Activated naive CD8-positive, alpha-beta T cell treated with anti-CD3 and anti-CD28 coated beads for 36 hours (primary cell): ENCODE measurements at places on chromosomes 3 and 15. TPM values are rescaled to one million over a fixed set of nuclear protein-coding genes. Genes with fewer than 3 reads are reported as not detected.

DNA sequence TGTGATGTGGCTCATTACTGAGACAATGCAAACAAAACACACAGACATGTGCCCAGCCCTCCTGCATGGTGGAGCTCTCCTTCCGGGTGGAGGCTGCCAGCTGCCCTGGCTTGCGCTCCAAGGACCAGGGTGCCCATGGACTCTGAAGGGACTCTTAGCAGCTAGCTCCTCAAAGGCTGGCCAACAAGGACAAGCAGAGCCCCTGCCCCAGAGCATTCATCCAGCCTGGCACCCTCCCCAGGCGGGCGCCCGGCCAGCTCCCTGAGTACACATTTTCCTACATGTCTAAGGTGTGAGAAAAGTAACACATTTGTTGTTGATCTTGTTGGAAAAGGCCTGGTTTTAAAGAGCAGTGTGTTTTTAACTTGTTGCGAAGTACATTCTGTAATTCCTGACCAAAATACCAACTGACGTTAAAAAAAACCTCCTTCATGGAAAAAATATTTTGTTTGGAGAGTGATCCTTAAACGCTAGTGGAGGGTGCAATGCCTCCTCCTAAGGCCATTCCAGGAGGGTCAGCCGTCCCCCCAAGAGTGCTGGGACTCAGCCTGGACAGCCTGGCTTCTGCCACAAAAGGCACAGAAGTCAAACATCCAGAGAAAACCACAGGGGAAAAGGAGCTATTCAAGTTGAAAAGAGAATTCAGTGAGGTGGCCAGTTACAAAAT is 86.9 kb downstream of the KLF15 start:
- H3K27ac ChIP-seq = no peak overlapping the region
- peaks cover 44% of the 10 kb centered on the region for H3K27me3 ChIP-seq
- H3K4me1 ChIP-seq = no peaks in the 10 kb centered on the region
- no peaks in the 10 kb centered on the region for H3K36me3 ChIP-seq

DNA sequence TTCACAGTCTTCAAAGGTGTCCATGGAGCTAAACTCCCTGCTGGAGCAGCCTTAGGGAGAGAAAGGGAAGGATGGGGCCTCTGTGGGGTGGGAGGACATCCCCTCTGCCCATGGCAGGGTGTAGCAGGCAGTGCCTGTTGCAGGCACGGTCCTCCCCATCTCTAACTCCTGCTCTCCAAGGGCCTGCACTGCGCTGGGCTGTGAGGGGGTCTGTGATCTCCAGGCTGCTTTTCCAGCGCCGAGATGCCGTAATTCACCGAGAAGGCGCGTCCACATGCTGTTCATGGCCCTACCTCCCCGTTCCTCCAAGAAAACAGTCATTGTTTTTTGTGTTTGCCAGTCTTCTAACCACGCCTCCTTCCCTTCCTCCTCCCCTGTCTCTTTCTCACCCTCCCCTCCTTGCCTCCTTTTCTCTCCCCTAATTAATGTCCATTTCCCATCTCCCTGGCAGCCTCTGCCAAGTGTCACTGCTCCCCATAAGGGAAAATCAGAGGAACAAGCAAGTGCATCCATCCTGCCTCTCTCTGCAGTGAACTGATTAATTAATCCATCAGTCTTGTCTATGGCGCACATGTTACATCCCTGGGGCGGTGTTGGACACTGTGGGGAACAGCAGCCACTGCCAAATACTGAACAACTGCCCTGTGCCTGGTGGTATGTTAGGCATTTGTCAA is 17.7 kb upstream of the LAMP3 start:
- peaks cover 46% of the 10 kb centered on the region for H3K27me3 ChIP-seq
- no peak overlapping the region for H3K4me3 ChIP-seq
- no peak for DNase-seq

- H3K27ac ChIP-seq = no peak overlapping the region
- no peak overlapping the region for H3K4me3 ChIP-seq
- peaks cover 42% of the 10 kb centered on the region for H3K4me1 ChIP-seq
- H3K36me3 ChIP-seq = peaks cover 3% of the 10 kb centered on the region
- no peaks in the 10 kb centered on the region for H3K27me3 ChIP-seq
Observed at GRCh38 chr3:189334064-189334920, 162.5 kb downstream of the TPRG1 start.

GRCh38 chr15:89936786-89937265 is 24.1 kb upstream of the ARPIN start:
- H3K27ac ChIP-seq = no peak overlapping the region
- H3K4me3 ChIP-seq = no peak overlapping the region
- no peak for DNase-seq
- peaks cover 14% of the 10 kb centered on the region for H3K4me1 ChIP-seq

- H3K36me3 ChIP-seq = no peaks in the 10 kb centered on the region
- H3K4me3 ChIP-seq = no peak overlapping the region
Observed at GRCh38 chr3:64539451-64540196, 148.2 kb downstream of the ADAMTS9 start.

DNA sequence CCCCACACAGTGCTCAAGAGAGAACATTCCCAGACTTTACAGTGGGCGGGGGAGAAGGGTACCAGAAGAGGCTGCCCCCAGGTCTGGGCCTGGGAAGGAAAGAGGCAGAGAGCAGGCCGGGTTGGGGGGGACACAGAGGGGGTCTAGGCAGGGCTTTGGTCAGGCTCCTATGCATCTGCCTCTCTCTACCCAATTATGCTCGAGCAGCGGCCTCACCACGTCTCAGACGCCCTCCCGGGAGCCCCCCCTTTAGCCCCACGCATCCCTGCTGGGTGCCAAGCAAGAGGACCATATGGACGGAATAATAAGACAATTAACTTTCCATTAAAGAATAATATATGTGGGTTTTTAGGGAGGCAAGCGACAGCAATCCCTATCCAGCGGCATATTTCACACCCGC is 32.8 kb downstream of the CACNA2D2 start:
- no peak for DNase-seq
- H3K4me1 ChIP-seq = peaks cover 6% of the 10 kb centered on the region
- no peak overlapping the region for H3K27ac ChIP-seq
- no peaks in the 10 kb centered on the region for H3K36me3 ChIP-seq
- H3K27me3 ChIP-seq = no peaks in the 10 kb centered on the region

DNA sequence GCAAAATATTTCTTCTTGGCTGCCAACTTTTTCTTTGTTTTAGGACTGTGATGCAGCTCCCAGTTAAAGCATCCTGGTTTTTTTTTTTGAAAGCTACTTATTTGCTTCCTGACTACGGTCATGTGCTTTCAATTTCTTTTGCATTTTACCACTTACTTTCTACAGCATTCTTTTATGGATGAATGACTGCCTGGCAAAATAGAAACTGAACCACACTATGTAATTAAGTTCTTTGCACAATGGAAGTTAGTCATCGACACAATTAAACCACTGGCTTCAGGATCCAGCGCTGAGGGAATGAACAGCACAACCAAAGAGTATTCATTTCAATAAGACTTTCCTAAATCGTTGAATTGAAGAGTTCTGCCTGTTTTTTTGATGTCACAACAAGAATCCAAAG is 82.2 kb upstream of the EPHA3 start:
- no peak overlapping the region for H3K4me3 ChIP-seq
- H3K36me3 ChIP-seq = no peaks in the 10 kb centered on the region
- H3K4me1 ChIP-seq = no peaks in the 10 kb centered on the region
- DNase-seq = no peak
- H3K27me3 ChIP-seq = no peaks in the 10 kb centered on the region
- no peak overlapping the region for H3K27ac ChIP-seq

DNA sequence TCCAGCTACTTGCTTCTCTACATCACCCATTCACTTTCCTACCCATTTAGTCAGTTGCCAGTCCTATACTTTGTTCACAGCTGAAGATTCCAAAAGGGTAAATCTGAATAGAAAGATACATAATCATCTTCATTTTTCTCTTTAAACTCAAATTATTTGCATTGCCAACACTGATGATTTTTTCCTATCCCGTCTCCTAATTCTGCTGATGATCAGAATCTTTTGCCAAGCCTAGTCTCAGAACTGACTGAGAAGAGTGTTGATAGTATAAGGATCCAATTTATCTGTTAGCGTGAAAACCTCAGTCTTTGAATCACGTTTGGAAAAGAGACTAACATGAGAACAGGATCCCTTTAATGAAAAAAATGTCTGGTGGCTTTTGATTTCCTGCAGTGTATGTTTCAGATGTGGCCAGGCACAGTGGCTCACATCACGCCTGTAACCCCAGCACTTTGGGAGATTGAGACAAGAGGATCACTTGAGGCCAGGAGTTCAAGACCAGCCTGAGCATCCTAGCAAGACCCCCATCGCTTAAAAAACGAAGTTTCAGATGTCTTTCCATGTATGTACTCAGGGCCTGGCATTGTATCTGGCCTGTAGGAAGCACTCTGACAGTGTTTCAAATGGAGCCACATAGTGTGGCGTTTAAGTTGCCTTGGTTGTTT is 169.4 kb downstream of the KLHL25 start:
- peak overlapping the region; percentile 70 for H3K27ac ChIP-seq
- no peaks in the 10 kb centered on the region for H3K27me3 ChIP-seq
- DNase-seq = no peak
- H3K36me3 ChIP-seq = peaks cover 30% of the 10 kb centered on the region

- H3K4me1 ChIP-seq = no peaks in the 10 kb centered on the region
- DNase-seq = no peak
- H3K36me3 ChIP-seq = no peaks in the 10 kb centered on the region
- no peak overlapping the region for H3K4me3 ChIP-seq
- H3K27me3 ChIP-seq = peaks cover 8% of the 10 kb centered on the region
Observed at GRCh38 chr15:88299497-88299896, 43.0 kb upstream of the NTRK3 start.

DNA sequence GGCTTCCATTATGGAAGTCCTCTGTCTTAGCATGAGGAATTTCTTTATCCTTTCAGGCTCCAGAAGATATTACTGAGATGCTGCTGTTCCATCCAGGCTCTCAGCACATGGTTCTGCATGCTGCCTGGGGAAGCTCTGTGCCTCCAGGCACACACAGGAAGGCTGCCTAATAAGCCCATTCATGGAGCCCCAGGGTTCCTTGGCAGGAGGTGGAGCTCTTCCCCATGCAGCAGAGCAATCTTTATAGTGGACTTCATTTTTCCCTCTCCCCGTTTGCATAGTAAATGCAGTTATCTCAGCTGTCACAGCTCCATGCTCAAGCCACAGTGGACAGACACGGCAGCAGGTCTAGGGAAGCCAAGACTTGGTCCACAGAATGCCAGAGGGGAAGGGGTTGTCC is 57.6 kb downstream of the BOC start:
- no peaks in the 10 kb centered on the region for H3K27me3 ChIP-seq
- H3K4me1 ChIP-seq = no peaks in the 10 kb centered on the region
- no peak overlapping the region for H3K4me3 ChIP-seq
- no peak overlapping the region for H3K27ac ChIP-seq
- DNase-seq = no peak
- H3K36me3 ChIP-seq = no peaks in the 10 kb centered on the region

- peaks cover 2% of the 10 kb centered on the region for H3K36me3 ChIP-seq
- no peak overlapping the region for H3K4me3 ChIP-seq
- peaks cover 29% of the 10 kb centered on the region for H3K4me1 ChIP-seq
- no peaks in the 10 kb centered on the region for H3K27me3 ChIP-seq
Observed at GRCh38 chr15:100107606-100108225, 234.1 kb downstream of the ADAMTS17 start.

- H3K36me3 ChIP-seq = no peaks in the 10 kb centered on the region
- H3K27ac ChIP-seq = no peak overlapping the region
- H3K4me3 ChIP-seq = no peak overlapping the region
- peaks cover 19% of the 10 kb centered on the region for H3K4me1 ChIP-seq
Observed at GRCh38 chr3:195892105-195893043, 16.0 kb downstream of the TNK2 start.

- H3K36me3 ChIP-seq = no peaks in the 10 kb centered on the region
- H3K27me3 ChIP-seq = peaks cover 25% of the 10 kb centered on the region
- no peaks in the 10 kb centered on the region for H3K4me1 ChIP-seq
- no peak overlapping the region for H3K27ac ChIP-seq
Observed at GRCh38 chr3:61387817-61388216, 136.6 kb upstream of the FHIT start.

DNA sequence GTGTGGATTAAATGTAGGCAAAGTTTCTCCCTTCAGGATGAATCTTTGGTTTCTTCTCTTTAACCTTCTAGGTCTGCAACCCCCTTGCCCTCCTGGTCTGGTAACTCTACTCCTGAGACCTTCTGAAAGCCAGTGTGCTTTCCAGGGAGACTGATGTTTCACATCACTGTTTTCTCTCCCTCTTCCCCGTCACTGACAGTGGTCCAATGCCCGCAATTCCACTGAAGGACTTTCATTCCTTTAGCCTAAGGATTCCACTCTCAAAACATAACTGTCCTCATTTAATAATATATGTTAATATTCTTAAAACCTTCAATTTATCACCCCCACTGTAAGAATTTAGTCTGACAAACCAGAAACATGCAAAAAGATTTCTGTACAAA is 101.5 kb upstream of the CPNE4 start:
- H3K4me3 ChIP-seq = no peak overlapping the region
- no peaks in the 10 kb centered on the region for H3K36me3 ChIP-seq
- H3K27ac ChIP-seq = no peak overlapping the region
- peaks cover 12% of the 10 kb centered on the region for H3K27me3 ChIP-seq
- H3K4me1 ChIP-seq = no peaks in the 10 kb centered on the region
- no peak for DNase-seq

- H3K27me3 ChIP-seq = no peaks in the 10 kb centered on the region
- H3K4me1 ChIP-seq = no peaks in the 10 kb centered on the region
- no peak overlapping the region for H3K4me3 ChIP-seq
- H3K27ac ChIP-seq = no peak overlapping the region
Observed at GRCh38 chr3:175255698-175256097, 396.6 kb downstream of the NAALADL2 start.

DNA sequence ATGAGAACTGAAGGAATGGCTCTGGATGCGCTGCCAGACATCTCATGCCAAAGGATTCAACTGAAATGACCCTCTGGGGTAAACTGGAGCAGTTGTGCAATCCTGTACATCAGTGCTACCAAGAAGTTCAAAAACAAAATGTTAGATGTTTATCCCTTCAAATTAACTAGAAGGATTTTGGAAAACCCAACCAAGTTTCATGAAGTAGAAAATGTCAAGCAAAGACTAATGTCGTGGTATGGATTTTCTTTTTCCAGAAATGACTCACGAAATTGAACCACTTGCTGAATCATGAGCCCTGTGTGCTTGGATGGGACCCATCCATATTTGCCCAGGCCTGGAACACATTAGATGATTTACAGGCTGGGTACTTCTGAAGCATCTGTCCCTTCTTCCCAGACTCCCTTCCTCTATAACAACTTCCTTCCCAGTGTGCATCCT is 101.6 kb downstream of the LRTM1 start:
- H3K36me3 ChIP-seq = no peaks in the 10 kb centered on the region
- no peaks in the 10 kb centered on the region for H3K27me3 ChIP-seq
- no peak overlapping the region for H3K4me3 ChIP-seq
- no peak for DNase-seq

Gene GOLGA6D
- not detected for total RNA-seq

Gene SLC28A2
- not detected for total RNA-seq

Gene PRKCI
- total RNA-seq = 22.8 TPM

Gene STIMATE
- 23.6 TPM for total RNA-seq

Gene PLS1
- 7.0 TPM for total RNA-seq

Gene EPHB3
- total RNA-seq = 0.16 TPM

Gene IMPG2
- 0.14 TPM for total RNA-seq

Gene PRSS50
- total RNA-seq = not detected

Gene DPPA2
- total RNA-seq = not detected

Gene GOLGA8N
- total RNA-seq = 4.0 TPM
